ENCODE measurements at places on chromosomes 2 and 18. TPM values are rescaled to one million over a fixed set of nuclear protein-coding genes. Genes with fewer than 3 reads are reported as not detected.

ANKRD30B gene
- total RNA-seq: not detected

HOXD12 gene
- not detected for total RNA-seq

ALPG gene
- total RNA-seq: not detected

ABHD1 gene
- total RNA-seq: 1.0 TPM

GRCh38 chr18:7666195-7666776, 99.2 kb downstream of the PTPRM start:
- no peak for DNase-seq

GRCh38 chr2:173028671-173029070, 47.0 kb upstream of the MAP3K20 start:
- no peak for DNase-seq

DNA sequence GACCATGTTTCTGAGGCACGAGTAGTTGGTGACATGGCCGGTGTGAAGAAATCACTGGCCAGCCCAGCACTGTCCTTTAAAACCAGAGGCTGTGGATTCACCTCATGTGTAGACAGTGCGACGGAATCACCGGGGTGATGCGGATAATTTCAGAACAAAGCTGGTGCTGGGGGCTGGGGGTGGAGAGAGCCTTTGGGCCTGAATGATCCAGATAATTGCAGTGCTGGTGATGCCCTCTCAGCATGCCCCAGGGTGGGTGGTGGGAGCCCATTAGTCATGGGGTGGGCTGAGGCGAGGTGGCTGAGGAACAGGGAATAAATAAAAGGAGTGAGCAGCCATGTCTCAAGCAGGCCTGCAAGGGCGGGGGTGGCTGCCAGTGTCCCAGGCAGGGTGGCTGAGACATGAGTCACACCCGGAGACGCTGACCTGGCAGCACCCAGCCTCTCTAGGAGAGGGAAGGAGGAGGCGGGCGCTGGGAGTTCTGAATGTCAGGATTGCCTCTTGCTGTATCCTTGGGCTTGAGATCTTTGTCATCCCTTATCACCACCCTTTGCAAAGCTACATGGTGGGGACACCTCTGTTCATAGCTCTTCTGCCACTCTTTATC, 151.1 kb upstream of the MSH6 start:
- DNase-seq: no peak

DNA sequence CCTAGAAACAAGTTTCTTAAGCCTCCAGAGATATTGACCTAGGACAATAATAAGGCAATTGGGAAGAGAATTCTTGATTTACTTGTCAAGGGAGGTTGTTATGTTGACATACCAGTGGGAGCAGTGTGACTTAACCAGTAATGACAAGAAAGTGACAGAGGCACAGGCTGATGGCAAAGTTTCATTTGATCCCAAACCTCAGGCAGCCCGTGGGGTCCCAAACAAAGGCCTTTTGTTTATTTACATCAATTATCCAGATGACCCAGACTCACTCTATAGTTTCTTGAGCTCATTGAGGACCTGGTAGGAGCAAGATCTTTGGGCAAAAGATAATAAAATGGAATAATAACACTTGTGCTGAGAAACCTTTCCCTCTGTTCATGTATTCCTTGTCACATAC, 336.8 kb downstream of the ARL6IP6 start:
- no peak for DNase-seq

- no peak for DNase-seq
Measured at GRCh38 chr2:106983305-106983704, 97.3 kb upstream of the ST6GAL2 start.

GRCh38 chr18:48445540-48445939, 36.4 kb upstream of the ZBTB7C start:
- DNase-seq: peak; percentile 88
